ENCODE measurements at places on chromosomes 11 and 22. TPM values are rescaled to one million over a fixed set of nuclear protein-coding genes. Genes with fewer than 3 reads are reported as not detected.

The FAM83F gene
- total RNA-seq = not detected

The NPAS4 gene
- not detected for total RNA-seq

The RGL4 gene
- total RNA-seq = not detected

The EHBP1L1 gene
- 43.5 TPM for total RNA-seq

The RASSF10 gene
- 0.26 TPM for total RNA-seq

The PRR33 gene
- not detected for total RNA-seq

The POLR2F gene
- 95.3 TPM for total RNA-seq

The CAVIN3 gene
- total RNA-seq = 94.6 TPM

The MS4A4E gene
- not detected for total RNA-seq

The HBB gene
- not detected for total RNA-seq

The C11orf71 gene
- total RNA-seq = 3.2 TPM

The CDC42BPG gene
- 0.20 TPM for total RNA-seq

The POGLUT3 gene
- 29.6 TPM for total RNA-seq

The CRYBA4 gene
- not detected for total RNA-seq

The RNF141 gene
- total RNA-seq = 36.1 TPM

The MRTFA gene
- total RNA-seq = 25.8 TPM

The CD248 gene
- 0.04 TPM for total RNA-seq

The PRR5 gene
- 2.2 TPM for total RNA-seq

The ETS1 gene
- 89.8 TPM for total RNA-seq

The FBLN1 gene
- 0.13 TPM for total RNA-seq

The MAJIN gene
- not detected for total RNA-seq

The HEPACAM gene
- total RNA-seq = not detected

The OR9Q1 gene
- not detected for total RNA-seq

The DNAJB7 gene
- not detected for total RNA-seq

The CCDC87 gene
- 0.21 TPM for total RNA-seq

The BIK gene
- total RNA-seq = 0.46 TPM

The NUP160 gene
- total RNA-seq = 27.8 TPM

The OR51E2 gene
- not detected for total RNA-seq

The LRRC32 gene
- 16.1 TPM for total RNA-seq

The SOX6 gene
- under 0.01 TPM for total RNA-seq

The MB gene
- total RNA-seq = not detected

The PYGM gene
- total RNA-seq = 0.35 TPM
